CD4-positive, alpha-beta memory T cell (primary cell): ENCODE measurements at places on chromosomes 2 and 18.

- no peak for DNase-seq
These were observed 43.7 kb downstream of the ARL4C start for GRCh38 chr2:234453216-234453615.

GRCh38 chr2:15511686-15512085 lies 49.4 kb downstream of the NBAS start:
- DNase-seq: no peak

DNA sequence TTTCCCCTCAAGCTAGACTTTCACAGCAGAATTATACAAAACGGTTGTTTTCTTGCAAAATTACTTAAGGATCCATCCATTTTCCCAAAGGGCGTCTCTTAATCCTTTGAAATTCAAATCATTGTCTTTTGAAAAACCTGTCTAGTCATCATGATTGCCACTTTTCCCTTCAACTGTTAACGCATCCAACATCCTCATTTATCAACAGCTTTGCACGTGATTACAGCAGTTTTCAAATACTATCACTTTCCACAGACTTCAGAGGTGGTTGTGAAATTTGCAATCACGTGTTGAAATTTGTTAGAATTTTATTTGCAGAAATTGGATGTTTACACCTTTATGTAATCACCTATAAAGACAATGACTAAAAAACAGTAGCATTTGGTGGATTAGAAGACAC lies 304.4 kb upstream of the SLC39A10 start:
- DNase-seq: no peak

- peak; percentile 96 for DNase-seq
These were observed 144.2 kb downstream of the TGIF1 start for GRCh38 chr18:3593904-3594759.
